Calu3 (cell line): ENCODE measurements at places on chromosomes 5 and 9. TPM values are rescaled to one million over a fixed set of nuclear protein-coding genes. Genes with fewer than 3 reads are reported as not detected.

DNA sequence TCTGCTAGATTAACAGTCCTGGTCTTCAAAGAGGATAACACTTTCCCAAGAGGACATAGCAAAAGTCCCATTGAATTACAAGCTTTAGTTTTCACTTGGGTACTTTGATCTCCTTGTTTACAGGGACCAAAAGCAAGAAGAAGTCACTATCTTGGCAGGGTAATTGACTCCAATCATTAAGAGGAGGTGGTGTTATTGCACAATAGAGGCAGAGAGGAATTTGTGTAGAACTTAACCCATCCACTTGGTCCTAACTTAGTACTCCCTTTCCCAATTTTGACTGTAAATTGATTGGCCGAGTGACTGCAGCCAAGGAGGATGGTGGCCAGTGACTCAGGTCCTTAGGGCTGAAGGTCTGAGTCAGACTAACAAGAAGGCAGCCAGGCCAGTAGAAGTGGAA lies 9.3 kb upstream of the TRPC7 start:
- H3K4me1 ChIP-seq, result no peaks in the 10 kb centered on the region
- no peak overlapping the region for H3K4me3 ChIP-seq
- H3K36me3 ChIP-seq, result no peaks in the 10 kb centered on the region
- no peak for DNase-seq
- H3K27me3 ChIP-seq, result peaks cover 80% of the 10 kb centered on the region

DNA sequence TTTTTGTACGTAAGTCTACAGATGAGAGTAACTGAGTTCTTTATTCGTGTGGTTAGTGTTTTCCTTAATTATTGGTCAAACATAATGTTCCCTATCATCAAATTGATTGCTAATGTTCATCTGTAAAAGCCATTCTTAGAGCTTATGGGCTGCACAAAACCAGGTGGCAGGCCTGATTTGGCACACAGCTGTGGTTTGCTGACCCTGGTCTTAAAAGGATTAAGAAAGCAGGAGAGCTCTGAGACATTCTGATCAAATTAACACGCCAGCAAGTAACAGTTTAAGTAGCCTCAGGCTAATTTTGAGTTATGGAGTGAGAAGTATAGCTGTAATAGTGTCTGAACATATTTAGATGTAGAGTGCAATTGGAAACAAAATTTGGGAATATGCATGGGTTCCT lies 63.2 kb downstream of the PRR16 start:
- DNase-seq, result no peak
- H3K4me1 ChIP-seq, result no peaks in the 10 kb centered on the region
- no peak overlapping the region for H3K4me3 ChIP-seq
- H3K27ac ChIP-seq, result no peak overlapping the region
- H3K36me3 ChIP-seq, result no peaks in the 10 kb centered on the region

Gene TAS2R1
- not detected in 2 replicates for total RNA-seq

DNA sequence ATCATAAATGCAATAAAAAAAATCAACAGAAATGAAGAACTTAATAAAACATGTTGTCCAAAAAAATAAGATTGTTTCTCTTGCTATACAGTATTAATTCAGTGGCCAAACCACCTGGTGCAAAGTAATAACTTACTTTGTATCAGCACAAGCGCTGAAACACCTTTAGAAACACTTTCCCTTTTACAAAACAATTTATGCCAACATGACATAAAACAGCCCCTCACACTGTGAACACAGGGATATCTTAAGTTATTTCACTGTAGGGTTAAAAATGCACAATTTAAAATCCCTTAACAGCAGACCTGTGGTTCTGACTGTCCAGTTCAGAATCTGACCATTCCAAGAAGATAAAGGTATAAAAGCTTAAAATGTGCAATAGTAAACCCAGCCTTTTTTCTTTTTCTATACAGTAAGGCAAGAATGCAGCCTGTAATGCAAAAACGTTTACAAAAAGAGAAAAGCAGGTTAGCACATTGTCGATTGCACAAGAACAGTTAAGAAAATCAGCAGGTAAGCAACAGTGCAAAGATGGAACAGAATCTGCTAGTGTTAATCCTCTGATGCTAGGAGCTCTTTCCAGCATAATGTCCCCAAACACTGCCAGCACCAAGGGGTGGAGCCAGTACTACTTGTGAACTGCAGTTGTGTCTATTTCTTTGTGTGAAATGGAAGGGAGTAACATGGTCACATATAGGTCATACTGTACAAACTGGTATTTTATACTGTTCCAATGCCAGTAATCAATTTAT lies 21.6 kb downstream of the RAB14 start:
- H3K27ac ChIP-seq, result no peak overlapping the region
- no peaks in the 10 kb centered on the region for H3K36me3 ChIP-seq
- no peak for DNase-seq
- H3K4me1 ChIP-seq, result peaks cover 12% of the 10 kb centered on the region

Gene AIF1L
- 24.3 and 27.2 TPM in 2 replicates for total RNA-seq

GRCh38 chr5:53009816-53010215 lies 20.7 kb downstream of the ITGA2 start:
- no peak overlapping the region for H3K27ac ChIP-seq
- no peak for DNase-seq
- H3K4me1 ChIP-seq, result peaks cover 77% of the 10 kb centered on the region
- H3K27me3 ChIP-seq, result no peaks in the 10 kb centered on the region
- H3K36me3 ChIP-seq, result peaks cover 66% of the 10 kb centered on the region

DNA sequence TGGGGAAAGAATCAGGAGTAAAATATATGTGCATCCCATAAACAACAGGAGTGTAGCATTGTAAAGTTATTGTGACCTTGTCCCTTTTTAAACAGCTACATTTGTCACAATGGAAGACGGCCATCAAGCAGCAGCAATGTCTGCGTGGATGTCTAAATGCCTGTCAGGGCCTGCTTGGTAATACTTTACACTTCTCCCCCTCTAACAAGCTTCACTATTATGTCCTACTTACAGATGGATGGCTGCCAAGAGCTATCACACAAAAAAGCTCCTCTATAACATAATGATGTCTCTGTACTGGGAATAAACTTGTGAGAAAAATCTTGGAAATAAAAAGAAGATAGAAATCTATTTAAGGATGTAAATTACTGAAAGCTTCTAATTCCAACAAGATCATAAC lies 213.0 kb downstream of the FBXL17 start:
- no peak for DNase-seq
- H3K4me1 ChIP-seq, result no peaks in the 10 kb centered on the region
- H3K4me3 ChIP-seq, result no peak overlapping the region
- no peaks in the 10 kb centered on the region for H3K27me3 ChIP-seq
- no peak overlapping the region for H3K27ac ChIP-seq

Gene TCOF1
- 96.1 and 106 TPM in 2 replicates for total RNA-seq

Gene CCDC127
- 7.3 and 7.8 TPM in 2 replicates for total RNA-seq

- H3K36me3 ChIP-seq, result no peaks in the 10 kb centered on the region
- H3K27ac ChIP-seq, result no peak overlapping the region
- H3K4me1 ChIP-seq, result no peaks in the 10 kb centered on the region
Observed at GRCh38 chr9:134245179-134245578, 80.8 kb upstream of the RNU6ATAC start.

GRCh38 chr9:120925535-120926396 lies 830 bp downstream of the TRAF1 start:
- H3K27me3 ChIP-seq, result no peaks in the 10 kb centered on the region
- H3K4me3 ChIP-seq, result no peak overlapping the region
- DNase-seq, result no peak
- peaks cover 10% of the 10 kb centered on the region for H3K4me1 ChIP-seq
- H3K36me3 ChIP-seq, result no peaks in the 10 kb centered on the region

GRCh38 chr5:37777432-37778130 lies 62.3 kb downstream of the GDNF start:
- H3K27ac ChIP-seq, result no peak overlapping the region
- H3K36me3 ChIP-seq, result no peaks in the 10 kb centered on the region
- H3K4me1 ChIP-seq, result no peaks in the 10 kb centered on the region
- DNase-seq, result no peak
- H3K4me3 ChIP-seq, result no peak overlapping the region
- peaks cover 10% of the 10 kb centered on the region for H3K27me3 ChIP-seq
